ENCODE measurements at places on chromosomes 1 and 21. TPM values are rescaled to one million over a fixed set of nuclear protein-coding genes. Genes with fewer than 3 reads are reported as not detected.

GRCh38 chr1:26161415-26162219 lies 2.7 kb downstream of the FAM110D start:
- no peak overlapping the region for H3K27ac ChIP-seq
- H3K4me3 ChIP-seq: no peak overlapping the region
- DNase-seq: no peak
- H3K4me1 ChIP-seq: peaks cover 4% of the 10 kb centered on the region
- H3K36me3 ChIP-seq: no peaks in the 10 kb centered on the region

Gene HSD3B1
- total RNA-seq: not detected

GRCh38 chr21:33551664-33552063 lies 8.8 kb downstream of the SON start:
- H3K27ac ChIP-seq: no peak overlapping the region
- peaks cover 63% of the 10 kb centered on the region for H3K36me3 ChIP-seq
- H3K27me3 ChIP-seq: no peaks in the 10 kb centered on the region

DNA sequence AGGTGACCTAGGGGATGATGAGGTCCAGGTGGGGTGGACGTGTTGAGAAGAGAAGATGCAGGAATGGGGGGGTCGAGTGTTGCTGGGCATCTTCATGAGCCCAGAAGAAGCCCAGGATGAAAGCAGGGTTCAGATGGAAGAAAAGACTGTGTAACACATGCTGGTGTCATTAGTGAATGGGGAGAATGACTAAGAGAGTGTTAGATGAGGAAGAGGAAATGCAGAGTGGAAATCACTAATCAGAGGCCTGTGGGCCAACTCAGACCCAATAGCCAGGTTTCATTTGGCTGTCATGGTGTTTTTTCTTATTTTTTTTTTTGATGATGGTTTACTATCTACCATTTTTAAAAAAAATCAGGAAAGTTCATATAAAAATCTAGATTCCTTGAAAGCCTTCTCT lies 180.8 kb upstream of the CAMK1G start:
- no peaks in the 10 kb centered on the region for H3K4me1 ChIP-seq
- H3K4me3 ChIP-seq: no peak overlapping the region
- no peak overlapping the region for H3K27ac ChIP-seq
- H3K36me3 ChIP-seq: no peaks in the 10 kb centered on the region
- H3K27me3 ChIP-seq: no peaks in the 10 kb centered on the region

- peaks cover 24% of the 10 kb centered on the region for H3K4me1 ChIP-seq
- no peaks in the 10 kb centered on the region for H3K27me3 ChIP-seq
- peak overlapping the region; percentile 29 for H3K4me3 ChIP-seq
- peak overlapping the region; percentile 51 for H3K27ac ChIP-seq
- H3K36me3 ChIP-seq: peaks cover 10% of the 10 kb centered on the region
Measured at GRCh38 chr21:33360881-33361602, 36.3 kb downstream of the IFNAR1 start.

Gene CAPN2
- total RNA-seq: 18.9 TPM

Gene FOXO6
- total RNA-seq: not detected

- no peaks in the 10 kb centered on the region for H3K27me3 ChIP-seq
- no peaks in the 10 kb centered on the region for H3K4me1 ChIP-seq
- H3K27ac ChIP-seq: no peak overlapping the region
- no peaks in the 10 kb centered on the region for H3K36me3 ChIP-seq
Measured at GRCh38 chr1:98975113-98975512, 29.5 kb downstream of the PLPPR5 start.

Measured in GM12878 (cell line).